ENCODE measurements at places on chromosomes 5 and 9.

GRCh38 chr9:113431191-113431590 is 20.6 kb downstream of the C9orf43 start:
- no peak for DNase-seq

DNA sequence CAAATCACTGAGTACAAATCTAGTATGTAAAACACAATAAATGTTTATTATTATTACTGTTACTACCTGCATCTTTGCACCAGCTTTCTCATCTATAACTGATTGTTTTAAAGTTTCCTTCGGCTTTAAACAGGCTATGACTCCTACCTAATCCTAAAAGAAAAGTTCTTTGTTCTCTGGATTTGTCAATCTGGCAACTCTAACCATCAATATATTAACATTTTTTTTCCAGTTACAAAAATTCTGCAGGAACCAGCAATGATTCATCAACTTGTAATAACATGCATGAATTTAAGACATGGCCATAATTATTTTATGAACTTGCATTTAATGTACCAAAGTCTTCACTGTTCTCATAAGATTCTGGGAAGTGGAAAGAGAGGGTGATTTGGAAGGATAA is 228.5 kb downstream of the PIK3R1 start:
- DNase-seq = no peak

GRCh38 chr5:74166064-74166463 is 474.5 kb downstream of the ENC1 start:
- DNase-seq = no peak

- no peak for DNase-seq
Observed at GRCh38 chr5:137350791-137351190, 148.3 kb downstream of the SPOCK1 start.

DNA sequence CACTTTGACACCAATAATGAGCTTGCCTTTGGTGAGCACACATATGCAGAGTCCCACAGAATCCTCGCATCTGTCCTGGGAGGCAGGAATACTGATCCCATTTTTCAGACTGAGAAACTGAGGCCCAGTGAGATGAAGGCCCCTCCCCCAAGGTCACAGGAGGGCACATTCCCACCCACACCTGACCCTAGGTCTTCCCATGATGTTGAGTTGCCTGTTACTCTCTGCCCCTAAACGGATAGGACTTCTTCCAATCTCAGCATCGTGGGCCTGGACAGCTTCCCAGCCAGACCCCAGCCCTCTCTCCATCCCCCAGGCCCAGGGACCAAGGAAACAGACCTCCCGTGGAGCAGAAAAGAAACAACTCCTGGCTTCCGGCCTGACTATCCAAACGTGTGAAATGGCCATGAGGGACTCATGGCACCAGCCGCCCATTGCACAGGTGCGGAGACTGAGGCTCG is 877 bp downstream of the SH3GLB2 start:
- no peak for DNase-seq

- no peak for DNase-seq
Observed at GRCh38 chr5:131533836-131534235, 101.2 kb downstream of the RAPGEF6 start.

- no peak for DNase-seq
Observed at GRCh38 chr9:114696814-114697544, 15.0 kb upstream of the TEX48 start.

DNA sequence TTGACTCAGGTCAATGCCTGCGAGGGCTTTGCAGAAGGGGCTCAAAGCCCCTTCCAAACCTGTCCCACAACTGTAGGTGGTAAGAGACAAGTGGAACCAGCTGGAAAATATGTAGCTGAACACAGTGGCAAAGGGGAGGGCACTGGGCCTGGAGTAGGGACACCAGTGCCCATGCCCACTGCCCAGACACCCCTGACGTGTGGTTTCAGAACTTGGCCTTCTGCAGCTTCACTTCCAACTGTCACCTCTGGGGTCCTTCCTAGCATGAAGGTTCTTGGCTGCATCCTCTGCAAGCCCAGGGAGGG is 233.1 kb upstream of the IRX1 start:
- DNase-seq = no peak

DNA sequence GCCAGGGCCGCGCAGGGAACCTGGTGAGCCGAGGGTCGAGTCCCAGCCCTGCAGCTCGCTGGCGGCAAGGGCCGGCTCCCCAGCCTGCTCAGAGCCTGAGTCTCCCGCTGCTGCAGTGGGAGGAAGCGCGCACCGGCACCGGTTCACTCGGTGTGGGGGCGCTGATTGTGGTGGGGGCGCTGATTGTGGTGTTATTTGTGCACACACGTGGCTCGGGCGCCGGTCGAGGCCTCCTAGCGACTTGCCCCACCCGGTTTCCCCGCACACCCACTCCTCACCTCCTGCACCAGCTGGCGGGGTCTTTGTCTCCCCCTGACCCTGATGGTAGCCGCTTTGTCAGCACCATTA is 266.7 kb downstream of the NSG2 start:
- DNase-seq = no peak

- no peak for DNase-seq
Observed at GRCh38 chr9:1870915-1871314, 144.2 kb upstream of the SMARCA2 start.

GRCh38 chr5:156920042-156920860 is 42.8 kb downstream of the TIMD4 start:
- peak; percentile 27 for DNase-seq

DNA sequence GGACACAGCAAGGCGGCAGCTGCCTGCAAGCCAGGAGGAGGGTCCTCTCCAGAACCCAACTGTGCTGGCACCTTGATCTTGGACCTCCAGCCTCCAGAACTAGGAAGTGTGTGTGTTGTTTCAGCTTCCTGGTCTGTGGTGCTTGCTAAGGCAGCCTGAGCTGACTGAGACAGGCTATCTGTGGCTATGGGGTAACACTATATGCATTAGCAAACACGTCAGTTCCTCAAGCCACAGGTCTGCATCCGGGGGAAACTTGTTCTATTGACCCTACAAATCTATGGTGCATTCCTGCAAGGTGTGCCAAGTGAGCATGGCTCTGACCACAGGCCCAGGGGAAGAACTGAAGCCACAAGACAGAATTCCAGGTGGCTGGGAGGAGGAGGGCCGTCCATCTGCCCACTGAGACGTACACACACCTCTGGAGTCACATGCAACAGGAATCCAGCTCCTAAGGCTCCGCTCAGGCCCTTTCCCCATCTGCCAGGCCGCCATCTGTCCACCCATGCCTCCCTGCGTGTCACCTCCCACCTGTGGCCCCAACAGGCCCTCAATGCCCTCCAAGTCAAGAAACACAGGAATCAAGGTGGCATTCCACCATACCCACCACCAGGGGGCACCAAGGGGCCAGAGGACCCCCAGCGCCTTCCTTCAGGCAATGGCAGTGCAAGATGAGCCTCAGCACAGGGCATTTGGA is 174.9 kb downstream of the ROR2 start:
- DNase-seq = peak; percentile 71

DNA sequence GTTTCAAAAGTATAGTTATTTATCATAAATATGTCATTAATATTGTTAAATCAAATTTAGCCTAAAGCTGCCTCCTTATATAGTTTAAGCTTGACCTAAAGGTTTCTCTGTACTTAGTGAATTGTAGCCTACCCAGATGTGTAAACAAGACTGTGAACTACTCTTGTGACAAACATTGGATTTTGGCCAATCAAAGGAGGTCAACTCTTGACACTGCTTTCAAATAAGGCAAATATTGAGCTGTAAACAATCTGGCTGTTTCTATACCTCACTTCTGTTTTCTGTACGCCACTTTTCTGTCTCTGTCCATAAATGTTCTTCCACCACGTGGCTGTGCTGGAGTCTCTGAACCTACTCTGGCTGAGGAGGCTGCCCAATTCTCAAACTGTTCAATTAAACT is 51.2 kb downstream of the FXN start:
- DNase-seq = peak; percentile 29

- DNase-seq = no peak
Observed at GRCh38 chr5:170638051-170638450, 134.2 kb downstream of the KCNIP1 start.

- no peak for DNase-seq
Observed at GRCh38 chr5:93731987-93732386, 9.4 kb downstream of the POU5F2 start.

GRCh38 chr9:135587658-135588057 is 26.1 kb downstream of the PAEP start:
- DNase-seq = no peak

DNA sequence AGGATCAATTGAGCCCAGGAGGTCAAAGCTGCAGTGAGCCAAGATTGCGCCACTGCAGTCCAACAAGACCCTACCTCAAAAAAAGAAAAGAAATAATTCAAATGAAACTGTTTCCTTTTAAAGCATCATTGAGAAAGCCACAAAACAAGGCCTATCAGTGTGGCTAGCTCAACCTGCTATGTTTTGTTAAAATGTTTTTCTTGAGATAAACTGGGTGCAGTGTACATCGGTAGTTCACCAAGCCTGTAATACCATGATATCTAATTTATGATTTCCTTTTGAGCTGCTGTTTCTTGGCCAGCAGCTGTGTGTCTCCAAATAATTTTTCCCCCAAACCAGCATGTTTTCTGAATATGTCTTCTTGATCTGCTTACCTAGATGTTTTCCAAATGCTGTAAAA is 97.3 kb upstream of the GOLGA1 start:
- no peak for DNase-seq

DNA sequence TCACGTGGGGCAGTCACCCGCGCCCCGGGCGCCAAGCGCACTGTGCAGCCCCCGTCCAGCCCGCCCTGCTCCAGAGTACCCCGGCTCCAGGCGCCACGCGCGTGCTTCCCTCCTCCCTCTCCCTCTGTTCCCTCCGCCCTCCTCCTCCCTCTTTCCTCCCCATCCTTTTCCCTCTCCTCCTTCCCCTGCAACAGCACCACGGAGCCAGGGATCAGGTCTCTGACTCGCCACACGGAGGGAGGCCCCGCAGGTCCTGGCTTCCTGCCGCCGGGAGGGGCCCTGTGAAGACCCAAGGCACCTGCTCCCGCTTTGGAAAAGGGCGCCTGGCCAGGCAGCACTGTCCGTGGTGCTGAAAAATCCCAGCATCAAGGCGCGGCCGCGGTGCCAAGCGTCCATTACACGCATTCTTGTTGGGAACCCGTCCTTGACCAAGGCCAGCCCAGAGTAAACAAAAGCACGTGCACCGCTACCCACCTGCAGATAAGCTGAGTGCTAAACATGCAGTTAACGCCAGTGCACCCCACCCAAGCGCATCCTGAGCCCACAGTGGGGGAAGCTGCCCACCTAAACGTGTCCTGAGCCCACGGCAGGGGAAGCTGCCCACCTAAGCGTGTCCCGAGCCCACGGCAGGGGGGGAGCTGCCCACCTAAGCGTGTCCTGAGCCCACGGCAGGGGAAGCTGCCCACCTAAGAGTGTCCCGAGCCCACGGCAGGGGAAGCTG is 21.7 kb downstream of the SLC6A18 start:
- peak; percentile 91 for DNase-seq

Data from renal pelvis (tissue), 12 donors.